Midbrain (tissue), 1 donor: ENCODE measurements at places on chromosomes 16 and 17.
A peak's percentile ranks its signal among the peaks of the same experiment; 100 is the strongest.

- no peak for DNase-seq
These were observed 132.3 kb downstream of the SOCS1 start for GRCh38 chr16:11123666-11124065.

DNA sequence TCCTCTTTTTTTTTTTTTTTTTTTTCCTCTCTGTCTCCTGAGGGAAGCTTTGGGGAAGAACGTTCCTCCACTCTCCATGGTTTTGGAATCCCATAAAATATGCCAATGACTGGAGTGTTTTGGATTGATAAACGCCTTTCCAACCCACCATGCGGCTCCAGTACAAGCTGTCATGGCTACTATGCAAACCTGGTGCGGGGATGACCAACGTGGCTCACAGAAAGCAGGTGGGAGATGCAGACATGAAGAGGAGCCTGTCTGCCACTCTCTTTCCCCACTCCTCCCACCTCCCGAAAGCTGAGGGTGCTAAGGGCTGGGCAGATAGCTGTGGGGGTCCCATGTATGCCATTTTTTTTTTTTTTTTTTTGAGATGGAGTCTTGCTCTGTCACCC is 69.9 kb upstream of the SEC14L1 start:
- DNase-seq = no peak

GRCh38 chr16:70754851-70755600 is 45.9 kb downstream of the VAC14 start:
- DNase-seq = peak; percentile 68

- peak; percentile 98 for DNase-seq
These were observed at the start of gene ZNF287 for GRCh38 chr17:16568541-16569357. Gene ZNF287, minus strand, starts transcription at chr17:16569204. Its CDS starts 1,473 bp downstream, at chr17:16567731.

- no peak for DNase-seq
These were observed 17.0 kb upstream of the EXOC7 start for GRCh38 chr17:76120658-76121008.

DNA sequence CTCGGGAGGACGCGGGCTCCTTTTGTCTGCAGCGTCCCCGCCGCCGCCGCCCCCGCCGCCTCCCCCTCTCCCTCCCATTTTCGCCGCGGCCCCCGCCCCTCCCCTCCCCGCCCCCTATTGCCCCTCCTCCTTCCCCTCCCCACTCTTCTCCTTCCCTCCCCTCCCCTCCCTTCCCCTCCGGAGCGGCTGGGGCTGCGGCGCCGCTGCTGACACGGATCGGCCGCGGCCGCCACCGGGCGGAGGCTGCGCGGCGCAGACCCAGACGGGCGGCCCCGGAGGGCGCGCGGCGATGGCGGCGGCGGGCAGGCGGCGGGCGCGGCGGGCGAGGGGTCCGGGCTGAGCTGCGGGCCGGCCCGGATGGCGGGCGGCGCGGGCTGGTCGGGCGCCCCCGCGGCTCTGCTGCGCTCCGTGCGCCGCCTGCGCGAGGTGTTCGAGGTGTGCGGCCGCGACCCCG is at the start of gene RAB11FIP4:
Gene RAB11FIP4 (plus strand): TSS at position 180 of the 454 bp plus-strand sequence. CDS start 178 bp downstream, at position 358.
- DNase-seq = peak; percentile 70

- no peak for DNase-seq
These were observed 12.8 kb downstream of the CANT1 start for GRCh38 chr17:78996781-78997201.

- DNase-seq = no peak
These were observed 62.2 kb downstream of the NXN start for GRCh38 chr17:917391-917811.

GRCh38 chr16:31527734-31528274 is at the start of gene AHSP:
Gene AHSP, plus strand, starts transcription at chr16:31527900. Its CDS starts 240 bp downstream, at chr16:31528140.
- DNase-seq = no peak

GRCh38 chr17:36808180-36808661 is 129.1 kb upstream of the LHX1 start:
- no peak for DNase-seq

DNA sequence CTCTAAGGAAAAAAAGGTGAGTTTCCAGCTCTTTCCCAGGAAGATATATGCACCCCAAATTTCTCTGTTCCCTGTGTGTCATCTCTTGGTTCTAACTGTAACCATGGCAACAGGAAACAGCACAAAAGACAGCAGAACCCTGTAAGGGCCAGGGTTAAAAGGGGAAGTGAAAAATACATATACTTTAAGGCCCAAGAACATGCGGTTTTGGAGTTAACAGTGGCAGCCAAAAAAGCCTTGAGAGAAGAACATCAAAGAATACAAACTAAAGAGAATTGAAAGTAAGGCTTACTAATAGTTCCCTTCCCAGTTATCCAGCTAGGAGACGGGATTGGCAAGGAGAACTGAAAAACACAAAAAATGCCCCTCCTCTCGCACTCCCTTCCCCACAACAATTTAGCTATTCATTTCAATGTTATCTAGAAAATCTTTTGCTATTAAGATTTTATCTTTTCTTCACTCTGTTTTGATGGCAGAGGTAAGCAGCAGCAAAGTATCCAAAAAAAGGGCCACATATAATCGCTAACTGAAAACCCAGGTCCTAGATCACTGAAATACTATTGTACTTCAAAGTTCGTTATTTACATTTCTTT is 1.5 kb downstream of the SPOP start:
- DNase-seq = peak; percentile 21

DNA sequence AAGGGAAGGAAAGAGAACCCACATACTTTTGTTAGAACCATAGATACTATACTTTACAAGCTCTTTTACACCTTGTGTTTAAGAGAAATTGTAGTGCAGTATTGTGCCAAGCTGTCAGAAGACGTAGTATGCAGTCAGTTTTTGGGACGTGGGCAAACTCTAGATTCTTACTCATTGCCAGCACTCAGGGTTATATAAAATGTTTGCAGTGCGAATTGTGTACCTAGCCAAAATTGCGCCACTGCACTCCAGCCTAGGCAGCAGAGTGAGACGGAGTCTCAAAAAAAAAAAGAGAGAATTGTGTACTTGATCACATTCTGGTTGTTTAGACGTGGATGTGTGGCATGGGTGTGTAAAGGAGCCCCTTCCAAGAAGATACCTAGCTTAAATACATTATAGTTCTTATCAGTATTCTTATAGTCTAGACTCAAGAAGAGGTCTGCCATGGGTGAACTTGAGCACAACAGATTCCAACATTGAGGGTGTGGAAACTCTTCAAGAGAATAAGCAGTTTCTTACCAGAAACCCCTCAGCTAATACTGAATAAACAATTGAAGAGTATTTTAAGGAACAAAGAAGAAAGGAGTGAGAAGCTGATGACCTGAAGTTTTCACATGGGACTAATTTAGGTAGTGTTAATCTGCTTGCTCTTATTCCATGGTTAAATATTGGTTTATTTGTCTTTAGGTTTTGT is 27.4 kb upstream of the MRC2 start:
- DNase-seq = no peak

GRCh38 chr16:48959204-48959603 is 322.4 kb downstream of the CBLN1 start:
- DNase-seq = no peak

DNA sequence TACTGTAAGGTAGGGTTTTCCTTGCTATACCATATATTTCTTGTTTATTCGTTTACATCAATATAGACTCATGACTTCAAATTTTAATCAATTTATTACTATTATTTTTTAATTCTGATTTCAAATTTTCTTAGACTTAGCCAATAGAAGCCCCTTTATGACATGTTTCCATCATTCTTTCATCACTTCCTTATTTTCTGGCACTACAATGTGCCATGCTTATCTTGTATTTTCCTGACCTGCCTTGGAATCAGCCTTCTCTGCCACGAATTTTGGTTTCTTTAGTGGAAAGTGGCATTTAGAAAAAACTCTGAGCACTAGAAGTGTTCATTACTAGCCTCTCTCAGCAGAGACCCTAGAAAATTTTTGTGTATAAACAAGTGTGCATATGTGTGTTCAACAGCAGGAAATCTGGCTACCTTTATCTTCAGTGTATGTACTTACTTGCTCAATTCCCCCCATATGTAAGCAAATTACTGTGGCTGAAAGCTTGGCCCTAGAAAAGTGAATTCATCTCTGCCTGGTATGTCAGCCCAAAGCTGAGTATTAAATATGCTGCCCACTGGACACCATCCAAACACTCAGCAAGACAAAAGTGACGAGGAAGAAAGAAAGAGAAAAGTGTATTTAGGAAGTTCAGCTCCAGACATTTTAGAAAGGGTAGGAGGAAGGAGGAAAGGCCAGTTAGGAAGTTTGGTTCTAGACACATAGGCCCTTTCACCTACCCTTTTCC is 4.0 kb downstream of the STXBP4 start:
- no peak for DNase-seq

DNA sequence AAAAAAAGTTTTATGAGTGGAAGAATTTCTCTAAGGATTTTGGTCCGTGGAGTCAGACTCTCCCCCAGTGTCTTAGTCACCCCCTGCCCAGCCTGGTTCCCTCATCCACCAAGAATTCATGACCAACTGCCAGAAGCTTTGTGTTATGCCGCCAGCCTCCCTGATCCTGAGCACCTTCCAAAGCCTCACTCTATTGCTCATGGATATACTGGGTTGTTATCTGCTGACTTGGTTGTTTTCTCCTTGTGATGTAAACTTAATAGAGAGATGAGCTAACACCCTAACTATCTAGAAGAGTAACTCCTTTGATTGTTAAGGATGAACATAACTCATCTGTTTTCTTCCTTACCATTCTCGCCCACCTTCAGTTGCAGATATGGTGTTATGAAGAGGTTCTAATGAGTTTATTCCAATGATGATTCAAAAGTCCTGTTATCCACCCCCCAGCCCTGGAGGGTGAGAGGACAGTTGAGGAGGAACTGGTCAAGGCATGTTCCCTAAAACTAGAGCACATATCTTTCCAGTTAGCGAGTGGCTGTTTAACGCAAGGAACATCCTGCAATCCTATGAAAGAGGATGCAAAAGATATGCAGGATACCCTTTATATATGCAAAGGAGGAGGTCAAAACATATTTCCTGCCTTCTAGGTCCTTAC is 1.5 kb upstream of the PSMD3 start:
- DNase-seq = no peak

- no peak for DNase-seq
These were observed 389.2 kb upstream of the SALL1 start for GRCh38 chr16:51540259-51540658.

- DNase-seq = peak; percentile 24
These were observed 755 bp downstream of the PIEZO1 start for GRCh38 chr16:88784074-88784855.

- no peak for DNase-seq
These were observed 1.2 kb downstream of the COA3 start for GRCh38 chr17:42797067-42798007.

DNA sequence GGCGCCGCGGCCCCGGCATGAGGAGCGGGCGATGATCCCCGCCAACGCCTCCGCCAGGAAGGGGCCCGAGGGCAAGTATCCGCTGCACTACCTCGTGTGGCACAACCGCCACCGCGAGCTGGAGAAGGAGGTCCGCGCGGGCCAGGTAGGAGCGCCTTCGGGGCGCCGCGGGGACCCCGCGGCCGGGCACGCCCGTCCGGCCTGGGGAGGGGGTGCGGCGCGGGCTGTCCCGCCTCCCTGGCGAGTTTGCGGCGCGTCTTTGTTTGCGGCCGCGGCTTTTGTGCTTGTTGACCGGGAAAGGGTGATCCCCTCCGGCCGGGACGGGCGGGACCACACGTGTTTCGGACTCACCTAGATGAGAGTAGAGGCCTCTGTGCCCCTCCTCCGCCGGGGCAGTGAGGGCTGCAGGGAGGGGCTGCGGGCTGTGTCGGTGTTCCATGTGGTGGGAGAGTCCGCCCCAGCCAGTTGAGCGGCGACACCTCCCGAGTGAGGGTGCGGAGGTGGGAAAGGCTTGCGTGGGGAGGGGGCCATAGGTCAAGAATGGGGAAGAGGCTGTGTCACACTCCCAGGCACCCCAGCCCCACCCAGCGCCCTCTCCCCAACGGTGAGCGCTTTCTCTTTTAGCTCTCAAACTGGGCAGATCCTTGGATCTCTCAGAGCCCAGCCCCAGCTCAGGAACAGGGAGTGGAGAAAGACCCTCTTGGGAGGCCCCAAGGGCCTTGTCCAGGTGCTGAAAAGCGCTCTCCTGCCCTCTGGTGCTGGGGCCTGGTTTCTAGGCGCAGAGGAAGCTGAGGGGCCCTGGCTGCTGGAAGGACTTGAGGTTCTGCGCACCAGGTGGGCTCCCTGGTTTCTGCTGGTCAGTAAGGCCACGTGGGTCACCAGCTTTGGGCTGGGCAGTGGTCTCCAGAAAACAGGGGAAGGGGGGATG is 923 bp downstream of the ANKRD13B start:
- no peak for DNase-seq

GRCh38 chr16:89371968-89372634 is 118.3 kb downstream of the ANKRD11 start:
- no peak for DNase-seq

GRCh38 chr17:62807812-62808575 is at the start of gene MARCHF10:
Gene MARCHF10, minus strand, starts transcription at chr17:62808314. Its CDS starts 6,579 bp downstream, at chr17:62801735.
- no peak for DNase-seq

DNA sequence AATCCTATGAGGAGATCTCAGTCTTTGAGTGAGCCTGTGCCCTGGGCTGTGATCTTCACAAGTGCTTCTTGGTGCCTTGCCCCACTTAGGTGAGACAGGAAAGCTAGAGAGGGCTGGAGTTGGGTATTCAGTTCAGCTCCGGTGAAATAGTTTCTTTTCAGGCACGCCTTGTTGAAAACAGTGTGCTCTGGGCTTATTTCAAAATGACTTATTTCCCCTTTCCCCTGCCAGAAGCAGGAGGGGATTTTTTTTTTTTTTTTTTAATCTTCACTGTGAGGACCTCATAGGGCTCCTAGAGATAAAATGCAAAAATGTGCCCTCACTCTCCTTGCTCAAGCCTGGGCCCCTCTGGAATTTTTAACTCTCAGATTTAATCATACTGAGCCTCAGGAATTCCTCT is 27.2 kb downstream of the MOSMO start:
- no peak for DNase-seq

DNA sequence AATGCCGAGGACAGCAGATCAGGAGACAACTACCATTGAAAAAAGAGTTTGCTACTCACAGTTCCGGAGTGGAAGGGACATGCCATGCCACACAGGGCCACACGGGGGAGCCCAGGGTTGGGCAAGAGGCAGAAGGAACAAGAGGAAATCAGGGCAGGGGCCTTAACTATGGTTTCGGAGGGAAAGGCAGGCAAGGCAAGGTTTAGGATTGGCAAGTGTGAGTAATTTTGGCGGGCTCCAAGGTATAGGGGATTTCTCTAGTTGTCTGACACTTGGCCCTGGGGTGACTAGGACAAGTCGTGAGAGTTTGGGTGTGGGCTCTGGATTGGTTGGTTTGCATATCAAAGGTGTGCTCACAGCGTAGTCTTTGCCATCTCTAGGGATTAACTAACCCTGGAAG is 27.0 kb upstream of the NTN1 start:
- DNase-seq = no peak

GRCh38 chr16:67393111-67393787 is at the start of gene TPPP3:
Gene TPPP3, minus strand, starts transcription at chr16:67393498. Its CDS starts 2,387 bp downstream, at chr16:67391111.
- DNase-seq = peak; percentile 88

GRCh38 chr17:81942167-81942553 is 4.9 kb downstream of the MYADML2 start:
- no peak for DNase-seq

- DNase-seq = no peak
These were observed 191.0 kb downstream of the CPPED1 start for GRCh38 chr16:12612598-12613101.

- DNase-seq = no peak
These were observed 520.4 kb downstream of the WWOX start for GRCh38 chr16:78619811-78620210.

GRCh38 chr17:69358688-69359596 is 32.0 kb upstream of the ABCA5 start:
- no peak for DNase-seq
